Osteocyte (in vitro differentiated cells): ENCODE measurements at places on chromosomes 1 and 21. TPM values are rescaled to one million over a fixed set of nuclear protein-coding genes. Genes with fewer than 3 reads are reported as not detected.

DNA sequence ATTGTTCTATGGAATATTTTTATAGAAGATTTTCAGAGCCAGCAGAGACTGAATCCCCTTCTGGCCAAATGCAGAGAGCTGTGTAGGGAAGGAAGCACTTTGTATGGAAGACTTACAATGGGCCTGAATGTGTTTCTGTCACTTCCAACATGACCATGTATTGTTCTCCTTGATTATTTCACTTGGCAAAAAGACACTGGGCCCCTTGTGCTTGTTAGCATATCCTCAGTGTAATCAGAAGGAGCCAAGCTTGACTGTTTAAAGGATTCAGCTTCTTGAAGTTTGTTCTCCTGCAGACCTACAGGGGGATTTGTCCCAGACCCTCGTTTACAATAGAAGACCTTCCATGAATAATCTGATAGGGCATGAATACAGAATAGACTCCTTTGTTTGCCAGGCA lies 48.1 kb upstream of the UBE2U start:
- no peak overlapping the region for H3K27ac ChIP-seq
- H3K36me3 ChIP-seq: peaks cover 9% of the 10 kb centered on the region
- no peak overlapping the region for H3K4me3 ChIP-seq
- DNase-seq: no peak
- no peaks in the 10 kb centered on the region for H3K4me1 ChIP-seq
- H3K27me3 ChIP-seq: no peaks in the 10 kb centered on the region

ITLN1 gene
- total RNA-seq: not detected in 2 replicates

SERPINC1 gene
- 0.40 TPM in 1 of 2 replicates, not detected in the other for total RNA-seq

GRCh38 chr1:181485287-181486097 lies 2.2 kb downstream of the CACNA1E start:
- peaks cover 8% of the 10 kb centered on the region for H3K4me1 ChIP-seq
- no peak overlapping the region for H3K4me3 ChIP-seq
- peaks cover 66% of the 10 kb centered on the region for H3K27me3 ChIP-seq
- H3K36me3 ChIP-seq: no peaks in the 10 kb centered on the region

DNA sequence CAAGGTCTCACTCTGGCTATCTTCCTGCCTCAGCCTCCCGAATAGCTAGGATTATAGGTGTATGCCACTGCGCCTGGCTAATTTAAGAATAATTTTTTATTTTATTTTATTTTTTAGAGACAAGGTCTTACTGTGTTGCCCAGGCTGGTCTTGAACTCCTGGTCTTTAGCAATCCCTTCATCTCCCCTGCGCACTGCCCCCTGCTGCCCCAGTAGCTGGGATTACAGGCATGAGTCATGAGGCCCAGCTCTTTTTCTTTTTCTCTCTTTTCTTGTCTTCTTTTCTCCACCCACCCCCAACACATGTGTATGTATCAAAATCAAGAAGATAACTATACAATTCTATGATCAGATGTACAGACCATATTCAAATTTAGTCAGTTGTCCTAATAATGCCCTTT lies 87.2 kb downstream of the PEX14 start:
- H3K4me3 ChIP-seq: no peak overlapping the region
- no peaks in the 10 kb centered on the region for H3K4me1 ChIP-seq
- no peak overlapping the region for H3K27ac ChIP-seq
- peaks cover 9% of the 10 kb centered on the region for H3K36me3 ChIP-seq

GNAT2 gene
- not detected in 2 replicates for total RNA-seq
